ENCODE measurements at places on chromosomes 12 and 14.

DNA sequence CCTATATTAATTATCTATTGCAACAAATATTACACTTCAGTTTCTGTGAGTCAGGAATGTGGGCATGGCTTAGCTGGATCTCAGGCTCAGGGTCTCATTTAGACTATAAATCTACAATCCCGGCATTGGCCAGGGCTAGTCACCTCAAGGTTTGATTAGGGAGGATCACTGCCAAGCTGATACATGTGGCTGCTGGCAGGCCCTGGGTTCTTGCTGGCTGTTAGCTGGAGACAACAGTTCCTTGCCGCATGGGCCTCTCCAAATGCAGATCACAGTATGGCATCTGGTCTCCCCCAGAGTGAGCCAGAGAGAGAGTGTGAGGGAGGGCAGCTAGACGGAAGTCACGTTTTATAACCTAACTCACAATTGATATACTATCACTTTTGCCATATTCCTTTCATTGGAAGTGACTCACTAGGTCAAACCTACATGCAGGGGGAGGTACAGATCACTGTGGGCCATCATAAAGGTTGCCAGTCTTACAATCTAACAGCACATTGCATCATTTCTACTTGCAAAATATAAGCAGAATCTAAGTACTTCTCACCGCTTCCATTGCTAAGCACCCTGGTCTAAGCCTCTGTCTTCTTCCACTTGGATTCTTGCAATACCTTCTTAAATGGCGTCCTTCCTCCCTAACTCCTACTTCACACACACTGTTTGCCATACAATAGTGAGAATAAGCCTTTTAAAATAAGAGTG is 174.0 kb upstream of the ARHGAP5 start:
- DNase-seq = no peak

GRCh38 chr12:130965214-130965613 is 11.5 kb downstream of the ADGRD1 start:
- no peak for DNase-seq

DNA sequence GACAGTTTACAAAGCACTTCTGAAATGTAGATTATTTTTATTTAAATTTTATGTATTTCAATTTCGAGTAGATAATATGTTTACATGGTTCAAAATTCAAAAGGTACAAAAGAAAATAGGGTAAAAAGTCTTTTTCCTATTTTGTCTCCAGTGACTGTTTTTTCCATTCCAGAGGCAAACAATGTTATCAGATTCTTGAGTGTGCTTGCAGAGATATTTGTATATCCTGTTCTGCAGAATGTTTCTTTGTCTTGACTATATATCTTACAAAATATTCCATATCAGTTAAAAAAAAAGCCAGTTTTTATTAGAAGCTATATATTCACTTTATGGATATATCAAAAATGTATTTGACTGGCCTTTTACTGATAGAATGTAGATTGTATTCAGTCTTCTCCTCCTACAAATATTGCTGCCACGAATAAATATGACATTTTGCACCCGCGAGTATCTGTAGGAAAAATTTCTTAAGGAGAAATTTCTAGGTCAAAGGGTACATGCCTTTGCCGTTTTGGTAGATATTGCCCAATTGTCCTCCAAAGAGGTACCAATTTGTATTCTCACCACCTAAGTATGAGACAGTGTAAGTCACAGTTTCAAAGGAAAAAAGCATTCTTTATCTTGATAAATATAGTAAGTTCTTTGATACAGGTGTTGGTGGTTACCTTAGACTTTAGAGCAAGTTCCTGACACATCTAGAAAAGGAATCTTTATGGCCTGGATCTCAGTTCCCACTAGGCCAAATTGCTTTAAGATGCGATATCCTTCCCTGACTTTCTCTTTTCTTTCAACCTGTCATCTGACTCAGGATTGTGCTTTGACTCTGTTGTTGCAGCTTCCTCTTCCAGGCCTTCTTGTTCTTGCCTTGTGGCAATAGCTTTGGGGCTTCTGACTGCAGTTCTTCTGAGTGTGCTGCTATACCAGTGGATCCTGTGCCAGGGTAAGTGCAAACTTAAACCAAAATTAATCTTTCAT is 2.3 kb downstream of the KLRG1 start:
- DNase-seq = no peak

DNA sequence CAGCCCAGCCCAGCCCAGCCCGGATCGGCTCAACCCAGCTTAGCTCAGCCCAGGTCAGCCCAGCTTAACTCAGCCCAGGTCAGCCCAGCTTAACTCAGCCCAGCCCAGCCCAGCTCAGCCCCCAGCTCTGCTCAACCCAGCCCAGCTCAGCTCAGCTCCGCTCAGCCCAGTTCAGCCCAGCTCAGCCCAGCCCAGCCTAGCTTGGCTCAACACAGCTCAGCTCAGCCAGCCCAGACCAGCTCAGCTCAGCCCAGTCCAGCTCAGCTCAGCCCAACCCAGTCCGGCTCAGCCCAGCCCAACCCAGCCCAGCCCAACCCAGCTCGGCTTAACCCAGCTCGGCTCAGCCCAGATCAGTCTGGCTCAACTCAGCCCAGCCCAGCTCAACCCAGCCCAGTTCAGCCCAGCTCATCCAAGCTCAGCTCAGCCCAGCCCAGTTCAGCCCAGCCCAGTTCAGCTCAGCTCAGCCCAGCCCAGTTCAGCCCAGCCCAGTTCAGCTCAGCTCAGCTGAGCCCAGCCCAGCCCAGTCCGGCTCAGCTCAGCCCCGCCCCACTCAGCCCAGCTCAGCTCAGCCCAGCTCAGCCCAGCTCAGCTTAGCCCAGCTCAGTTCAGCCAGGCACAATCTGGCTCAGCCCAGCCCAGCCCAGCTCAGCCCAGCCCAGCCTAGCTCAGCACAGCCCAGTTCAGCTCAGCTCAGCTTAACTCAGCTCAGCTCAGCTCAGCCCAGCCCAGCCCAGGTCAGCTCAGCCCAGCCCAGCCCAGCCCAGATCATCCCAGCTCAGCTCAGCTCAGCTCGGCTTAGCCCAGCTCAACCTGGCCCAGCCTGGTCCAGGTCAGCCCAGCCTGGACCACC is 331.7 kb downstream of the TMEM121 start:
- no peak for DNase-seq

DNA sequence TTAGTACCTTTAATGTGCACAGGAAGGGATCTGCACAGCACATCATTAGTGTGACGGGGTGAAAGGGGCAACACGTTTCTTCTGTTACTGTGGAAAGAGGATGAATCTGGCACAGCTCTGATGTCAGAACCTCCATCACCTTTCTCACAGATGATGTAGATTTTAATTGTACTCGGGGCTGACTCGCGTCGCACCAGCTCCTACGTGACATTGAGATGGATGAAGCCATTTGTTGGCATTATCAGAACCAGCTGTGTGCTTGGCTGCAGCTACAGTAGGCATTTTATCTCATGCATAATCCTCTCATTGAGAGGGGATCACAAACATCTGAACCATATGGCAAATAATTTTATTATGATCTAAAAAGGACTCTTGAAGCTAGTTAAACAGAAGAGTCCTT is 173.6 kb downstream of the PDZRN4 start:
- DNase-seq = no peak

DNA sequence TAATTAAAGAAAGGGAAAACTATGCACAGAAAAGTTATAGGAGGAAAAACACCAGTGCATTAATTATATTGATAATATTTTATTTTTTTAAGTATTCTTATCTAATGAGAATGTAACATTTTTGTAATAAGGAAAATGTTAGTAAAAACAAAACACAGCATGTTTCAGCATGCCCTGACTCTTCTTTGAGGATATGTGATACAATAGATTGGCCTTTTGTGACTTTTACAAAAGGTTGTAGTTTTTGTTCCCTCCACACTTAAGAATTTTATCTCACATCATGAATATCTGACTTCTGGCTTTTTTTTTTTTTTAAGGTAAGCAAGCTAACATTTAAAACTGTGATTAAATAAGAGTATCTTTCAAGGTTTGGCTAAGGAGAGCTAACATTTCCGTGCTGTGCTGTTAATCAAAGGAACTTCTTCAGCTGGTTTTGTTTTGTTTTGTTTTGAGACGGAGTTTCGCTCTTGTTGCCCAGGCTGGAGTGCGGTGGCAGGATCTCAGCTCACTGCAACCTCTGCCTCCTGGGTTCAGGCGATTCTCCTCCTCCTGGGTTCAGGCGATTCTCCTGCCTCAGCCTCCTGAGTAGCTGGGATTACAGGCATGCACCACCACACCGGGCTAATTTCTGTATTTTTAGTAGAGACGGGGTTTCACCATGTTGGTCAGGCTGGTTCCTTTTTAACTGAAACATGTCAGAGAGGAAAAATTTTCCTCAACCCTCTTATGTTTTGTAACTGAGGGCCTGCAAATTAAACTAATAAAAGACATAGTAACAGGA is 30.8 kb upstream of the RESF1 start:
- no peak for DNase-seq

DNA sequence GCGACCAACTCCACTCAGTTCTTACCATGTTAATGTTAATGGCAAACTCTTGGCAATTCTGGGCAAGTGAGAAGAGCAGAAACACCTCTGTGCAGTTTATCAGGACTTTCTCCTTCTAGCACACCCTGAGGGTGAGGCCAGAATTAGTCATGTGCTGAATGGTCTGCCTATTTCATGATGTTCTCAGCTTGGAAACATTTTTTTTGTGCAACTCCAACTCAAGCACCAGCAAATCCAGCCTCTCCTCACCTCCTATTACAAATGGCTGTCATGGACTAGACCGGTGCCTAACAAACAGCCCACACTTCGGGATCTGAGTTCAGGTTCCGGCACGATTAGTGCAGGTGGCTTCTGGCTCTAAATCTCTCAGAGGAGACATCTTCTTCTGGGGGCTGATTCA is 246.0 kb downstream of the ZFP36L1 start:
- DNase-seq = no peak

DNA sequence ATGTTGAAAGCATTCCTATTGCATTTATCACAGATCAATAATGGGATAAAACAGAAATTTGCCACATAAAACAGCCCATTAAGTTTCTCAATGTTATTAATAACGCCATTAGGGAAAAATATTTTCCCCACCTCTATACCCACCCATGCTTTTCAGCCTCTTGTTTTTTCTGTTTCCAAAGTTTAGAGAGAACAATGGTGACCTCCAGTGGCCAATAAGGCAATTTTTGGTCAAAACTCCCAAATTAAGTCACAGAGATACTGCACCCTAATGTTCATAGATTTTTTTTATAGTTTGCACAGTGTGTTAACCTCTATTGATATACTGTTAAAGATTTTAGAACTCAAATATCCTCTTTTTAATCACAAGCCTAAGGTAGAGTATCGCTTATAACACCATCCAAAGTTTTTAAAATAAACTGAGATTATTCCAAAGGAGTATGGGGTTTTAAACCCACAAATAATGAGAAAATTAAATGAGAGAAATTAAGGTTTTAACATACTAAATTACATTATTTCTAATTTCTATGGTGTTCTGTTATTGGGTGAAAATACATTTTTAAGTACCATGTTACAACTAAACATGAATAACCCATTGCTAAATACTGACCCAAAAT is 184.7 kb upstream of the DCN start:
- no peak for DNase-seq

DNA sequence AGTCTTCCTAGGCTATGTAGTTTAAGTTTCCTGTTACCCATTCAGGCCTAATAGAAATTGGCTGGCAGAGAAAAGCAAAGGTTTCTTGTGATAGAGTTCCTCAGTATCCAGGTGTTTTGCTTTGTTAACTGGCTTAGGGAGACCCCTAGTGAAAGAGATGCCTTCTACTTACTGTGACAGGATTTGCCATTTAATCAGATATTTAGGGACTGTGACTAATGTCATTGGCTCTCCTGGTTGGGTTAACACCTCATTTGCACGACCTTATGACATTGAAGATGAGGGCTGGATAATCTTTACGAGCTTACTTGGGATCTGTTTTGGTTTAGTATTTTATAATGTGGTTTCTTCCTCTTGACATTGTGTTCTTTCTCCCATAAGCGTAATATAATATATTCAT is 5.8 kb downstream of the MON2 start:
- no peak for DNase-seq

- no peak for DNase-seq
Observed at GRCh38 chr12:42691991-42692557, 102.5 kb upstream of the PRICKLE1 start.

- DNase-seq = no peak
Observed at GRCh38 chr12:114681116-114681871, 2.7 kb downstream of the TBX3 start.

DNA sequence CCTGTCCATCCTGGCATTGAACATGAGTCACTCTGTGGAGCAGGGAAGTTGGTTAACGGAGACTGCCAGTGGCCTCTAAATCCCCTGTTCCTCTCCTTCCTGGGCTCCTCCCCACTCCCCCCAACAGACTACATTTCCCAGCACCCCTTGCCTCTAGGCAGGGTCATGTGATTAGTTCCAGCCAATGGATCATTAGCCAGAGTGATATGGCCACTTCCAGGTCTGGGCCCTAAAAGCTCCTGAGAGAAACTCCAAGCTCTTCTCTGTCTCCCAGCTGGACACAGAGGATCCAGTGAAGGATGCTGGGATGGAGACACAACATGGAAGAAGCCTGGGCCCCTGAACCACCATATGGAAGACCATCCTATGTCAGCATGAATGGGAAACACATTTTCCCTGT is 54.4 kb upstream of the RFLNA start:
- DNase-seq = no peak

Measured in GM12864 (cell line).